ENCODE measurements at places on chromosomes 5 and 9. TPM values are rescaled to one million over a fixed set of nuclear protein-coding genes. Genes with fewer than 3 reads are reported as not detected.

SLCO6A1 gene
- total RNA-seq = 0.41 TPM

EGFL7 gene
- total RNA-seq = 12.6 TPM

DMRT2 gene
- total RNA-seq = not detected

OGN gene
- total RNA-seq = 17.5 TPM

DEPDC1B gene
- 12.2 TPM for total RNA-seq

LCN1 gene
- not detected for total RNA-seq

RAB3C gene
- 46.5 TPM for total RNA-seq

DRD1 gene
- 18.3 TPM for total RNA-seq

ENTPD2 gene
- 0.82 TPM for total RNA-seq

INSL4 gene
- not detected for total RNA-seq

MAP1B gene
- 490 TPM for total RNA-seq

C9orf153 gene
- total RNA-seq = not detected

IFNA13 gene
- total RNA-seq = not detected

ZNF879 gene
- 16.7 TPM for total RNA-seq

ARL15 gene
- total RNA-seq = 123 TPM

SPINK6 gene
- not detected for total RNA-seq

EHMT1 gene
- 71.7 TPM for total RNA-seq

GRXCR2 gene
- not detected for total RNA-seq

SLC34A1 gene
- total RNA-seq = not detected

ELL2 gene
- total RNA-seq = 25.3 TPM

CD274 gene
- total RNA-seq = under 0.01 TPM

GAPT gene
- total RNA-seq = not detected

SLC6A19 gene
- not detected for total RNA-seq

TUSC1 gene
- total RNA-seq = 12.2 TPM

F12 gene
- 2.4 TPM for total RNA-seq

FBP2 gene
- total RNA-seq = not detected

IL31RA gene
- total RNA-seq = not detected

NCS1 gene
- total RNA-seq = 229 TPM

FRMD3 gene
- total RNA-seq = 43.6 TPM

AGXT2 gene
- not detected for total RNA-seq

STPG3 gene
- not detected for total RNA-seq

SMARCA2 gene
- 227 TPM for total RNA-seq

GRM6 gene
- total RNA-seq = under 0.01 TPM

NUTM2G gene
- total RNA-seq = not detected

GFPT2 gene
- total RNA-seq = 11.0 TPM

RRAGA gene
- total RNA-seq = 62.0 TPM

TGFBI gene
- total RNA-seq = 4.9 TPM

FAM153A gene
- total RNA-seq = 2.4 TPM

GAS1 gene
- 18.3 TPM for total RNA-seq

NXNL2 gene
- 0.41 TPM for total RNA-seq

ABLIM3 gene
- total RNA-seq = 10.6 TPM

Measured in frontal cortex (tissue), 4 donors.